ENCODE measurements at places on chromosomes 16 and 17. TPM values are rescaled to one million over a fixed set of nuclear protein-coding genes. Genes with fewer than 3 reads are reported as not detected.
A peak's percentile ranks its signal among the peaks of the same experiment; 100 is the strongest.

DNA sequence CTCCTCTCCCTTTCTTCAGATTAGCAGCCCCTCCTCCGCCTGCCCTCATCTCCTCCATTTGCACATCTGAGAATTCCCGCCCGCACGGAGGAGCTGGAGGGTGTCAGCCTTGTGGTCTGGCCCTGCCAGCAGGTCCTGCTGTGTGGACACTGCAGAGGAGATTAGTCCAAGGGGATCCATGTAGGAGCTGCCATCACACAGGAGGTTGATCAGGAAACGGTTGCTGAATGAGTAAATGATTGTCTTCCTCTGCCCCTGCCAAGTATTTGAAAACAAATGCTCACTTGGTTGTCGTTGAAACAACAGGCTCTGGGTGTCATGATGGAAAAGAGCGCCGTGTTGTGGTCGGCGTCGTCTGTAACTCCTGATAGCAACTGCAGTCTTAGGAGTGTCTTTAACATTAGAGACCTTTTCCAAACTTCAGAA is 63.8 kb upstream of the CHMP6 start:
- no peak for DNase-seq

DNA sequence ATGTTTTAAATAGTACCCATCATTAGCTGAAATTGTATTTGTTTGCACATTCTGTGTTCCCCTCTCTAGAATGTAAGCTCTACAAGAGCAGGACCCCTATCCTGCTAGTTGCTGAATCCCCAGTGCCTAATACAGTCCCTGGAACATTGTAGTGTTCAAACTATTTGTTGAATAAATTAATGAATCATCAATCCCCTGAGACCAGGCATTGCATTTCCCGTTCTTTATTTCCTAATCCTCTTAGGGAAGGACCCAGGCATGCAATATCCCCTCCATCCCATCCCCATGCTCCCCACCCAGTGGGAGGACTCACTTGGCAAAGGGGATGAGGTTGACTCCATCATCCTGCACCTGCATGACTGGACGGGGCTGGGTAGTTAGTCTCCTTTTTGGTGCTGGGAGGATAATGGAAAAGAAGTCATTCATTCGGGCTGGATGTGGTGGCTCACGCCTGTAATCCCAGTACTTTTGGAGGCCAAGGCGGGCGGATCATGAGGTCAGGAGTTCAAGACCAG is 3.2 kb downstream of the INCA1 start:
- DNase-seq = no peak

DNA sequence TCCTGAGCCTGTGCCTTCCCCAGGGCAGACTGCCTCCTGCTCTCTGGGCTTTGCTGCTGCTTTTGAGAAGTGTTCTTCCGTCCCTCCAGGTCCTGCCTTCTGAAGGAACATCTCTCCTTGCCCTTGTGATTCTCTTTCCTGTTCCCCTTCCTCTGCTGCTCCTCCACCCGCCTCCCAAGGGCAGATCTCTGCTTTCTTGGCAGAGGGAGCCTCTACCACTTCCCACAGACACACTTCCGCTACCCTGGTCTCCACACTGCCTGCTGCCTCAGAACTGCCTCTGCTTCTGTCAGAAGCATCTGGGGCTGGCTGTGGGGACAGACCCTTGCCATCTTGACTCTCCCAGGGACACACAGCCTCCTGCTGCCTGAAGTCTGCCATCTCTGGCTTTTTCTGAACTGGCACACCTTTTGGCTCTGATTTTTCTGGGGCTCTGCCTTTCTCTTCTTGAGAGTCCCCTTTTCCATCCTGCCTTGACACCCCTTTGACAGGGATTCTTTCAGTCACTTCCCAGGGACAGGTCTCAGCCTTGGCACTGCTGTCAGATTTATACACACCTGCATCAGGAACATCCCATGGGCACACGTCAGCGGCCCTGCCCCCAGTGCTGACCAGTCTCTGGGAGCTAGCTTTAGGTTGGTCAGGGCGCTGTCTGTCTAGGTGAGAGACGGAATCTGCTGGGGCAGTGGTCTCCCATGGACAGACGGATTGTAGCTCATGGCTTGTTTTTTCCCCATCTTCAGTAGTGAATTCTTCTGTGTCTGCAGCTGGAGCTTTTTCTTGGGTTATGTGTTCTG is 16.6 kb downstream of the GPR179 start:
- no peak for DNase-seq

GRCh38 chr17:5354886-5355415 is 64.5 kb downstream of the NUP88 start:
- DNase-seq = no peak

GRCh38 chr16:54891346-54891745 is 39.3 kb upstream of the IRX5 start:
- no peak for DNase-seq

GRCh38 chr16:64478252-64478906 is 643.5 kb downstream of the CDH11 start:
- no peak for DNase-seq

DNA sequence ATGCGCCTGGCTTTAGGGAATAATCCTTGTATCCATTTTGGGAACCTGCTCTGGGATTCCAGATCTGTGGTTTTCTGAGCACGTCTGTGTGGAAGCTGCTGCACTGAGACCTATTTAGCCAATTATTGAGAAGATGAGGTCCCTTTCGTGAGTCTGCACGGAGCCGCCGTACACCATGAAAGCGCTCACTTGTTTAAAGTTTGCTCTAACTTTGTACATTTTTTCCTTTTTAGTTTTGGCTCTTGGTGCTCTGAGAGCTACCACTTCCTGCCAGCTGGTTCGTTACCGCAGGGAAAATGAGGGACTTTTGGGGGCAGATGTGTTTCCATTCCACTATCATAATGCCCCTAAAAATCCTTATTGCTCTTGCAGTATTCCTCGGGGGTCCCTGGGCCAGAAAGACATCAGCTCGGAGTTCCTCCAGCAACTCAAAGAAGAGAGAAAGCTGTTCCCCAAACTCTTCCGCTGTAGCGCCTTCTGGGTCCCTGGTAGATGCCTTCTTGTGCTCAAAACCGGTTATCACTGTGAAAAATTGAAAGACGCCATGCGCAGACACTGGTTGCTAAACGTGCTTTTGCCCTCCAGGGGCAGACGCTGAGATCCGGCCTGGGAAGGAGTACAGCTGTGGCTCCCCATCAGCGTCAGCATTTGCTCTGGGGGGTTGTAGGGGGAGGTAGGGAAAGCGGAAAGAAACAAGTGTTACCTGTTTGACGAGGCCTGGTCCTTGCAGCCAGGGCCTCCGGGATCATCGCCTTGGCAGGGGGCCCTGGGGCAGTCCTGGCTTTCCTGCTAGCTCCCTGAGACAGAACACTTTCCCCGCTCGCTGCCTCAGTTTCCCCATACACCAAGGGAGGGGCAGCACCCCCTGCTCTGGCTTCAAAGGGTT is 238.1 kb downstream of the MRTFB start:
- DNase-seq = peak; percentile 43

DNA sequence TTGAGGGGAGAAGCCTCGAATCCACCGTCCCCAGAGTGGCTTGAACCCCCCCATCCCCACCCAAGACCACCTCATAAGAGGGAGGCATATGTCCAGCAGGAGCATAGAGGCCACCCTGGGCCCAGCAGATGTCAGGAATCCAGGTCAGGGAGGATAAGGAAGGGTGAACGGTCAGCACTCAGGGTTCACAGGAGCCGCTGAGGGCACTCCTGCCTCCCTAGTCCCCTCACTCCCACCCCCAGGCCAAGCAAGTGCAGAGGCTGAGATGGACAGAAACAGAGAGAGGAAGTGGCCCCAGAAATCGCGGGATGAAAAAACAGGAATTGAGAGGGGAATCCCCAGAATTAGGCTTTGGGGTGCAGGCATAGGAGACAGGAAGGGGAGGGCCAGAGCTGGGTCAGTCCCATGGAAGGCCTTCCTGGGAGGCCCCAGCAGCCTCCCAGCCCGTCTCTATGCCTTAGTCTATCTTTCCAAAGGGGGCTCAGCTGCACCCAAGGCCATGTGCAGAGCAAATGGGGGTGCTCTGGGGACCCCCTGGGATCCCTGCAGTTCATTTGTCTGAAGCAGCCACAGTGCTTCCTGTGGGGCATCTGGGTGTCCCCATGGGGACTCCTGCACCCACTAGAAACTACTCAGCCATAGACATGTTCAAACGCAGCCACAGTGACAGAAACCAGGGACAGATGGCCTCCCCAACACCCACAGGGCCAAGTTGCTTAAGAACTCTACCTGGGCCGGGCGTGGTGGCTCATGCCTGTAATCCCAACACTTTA is 1.7 kb downstream of the CMTM3 start:
- no peak for DNase-seq

DNA sequence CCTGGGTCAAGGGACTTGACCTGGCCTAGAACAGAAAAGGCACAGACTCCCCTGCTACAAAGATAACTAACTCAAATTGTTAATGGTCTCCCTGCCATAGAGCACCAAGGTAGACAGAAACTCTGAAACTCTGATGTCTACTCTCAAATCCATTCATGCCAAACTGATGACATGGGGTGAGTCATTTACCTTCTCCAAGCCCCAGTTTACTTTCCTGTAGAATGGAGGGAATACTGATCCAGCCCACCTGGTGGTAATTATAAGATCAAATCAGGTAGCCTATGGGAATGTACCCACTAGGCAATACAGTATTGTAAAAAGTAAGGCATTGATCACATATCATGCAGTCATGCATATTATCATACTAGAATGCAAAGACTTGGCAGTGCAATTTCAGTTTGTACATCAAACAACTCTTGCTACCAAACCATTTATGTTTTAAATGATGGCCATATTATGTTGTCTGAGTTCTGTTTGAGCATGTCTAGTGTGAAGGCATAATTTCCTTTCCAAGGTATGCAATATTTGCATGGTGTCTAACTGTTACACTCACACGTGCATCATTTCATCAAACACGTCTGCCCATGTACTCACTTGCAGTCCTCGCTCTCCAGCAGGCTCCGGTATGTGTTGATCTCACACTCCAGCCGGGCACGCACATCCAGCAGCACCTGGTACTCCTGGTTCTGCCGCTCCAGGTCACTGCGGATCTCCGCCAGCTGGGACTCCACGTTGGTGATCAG is 3.0 kb downstream of the KRT31 start:
- no peak for DNase-seq

GRCh38 chr17:78892936-78893379 is 10.0 kb downstream of the CEP295NL start:
- DNase-seq = no peak

DNA sequence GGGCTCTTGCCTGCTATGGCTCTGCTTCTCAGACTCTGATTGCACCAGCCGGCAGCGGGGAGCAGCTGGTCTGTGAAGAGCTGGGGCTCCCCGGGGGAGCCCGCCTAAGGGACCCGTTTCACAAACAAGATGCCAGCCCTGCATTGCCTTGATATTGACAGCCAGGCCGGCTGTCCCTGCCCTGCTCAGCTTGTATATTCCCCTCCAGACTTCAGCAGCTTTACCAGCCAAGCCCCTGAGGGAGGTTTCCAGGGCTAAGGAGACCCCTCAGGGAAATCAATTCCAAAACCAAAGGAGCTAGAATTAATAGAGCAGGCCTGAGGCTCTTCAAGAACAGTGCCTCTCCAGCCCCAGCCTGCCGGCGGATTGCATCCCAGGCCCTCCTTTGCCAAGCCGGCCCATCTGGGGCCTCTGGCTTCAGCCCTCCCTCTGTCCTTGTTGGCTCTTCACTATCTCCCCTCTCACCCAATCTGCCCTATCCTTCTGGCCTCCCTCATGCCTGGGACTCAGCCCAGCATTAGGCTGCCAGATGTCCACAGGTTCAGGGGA is 5.7 kb downstream of the CALB2 start:
- no peak for DNase-seq

GRCh38 chr17:6380915-6381438 is 53.9 kb downstream of the AIPL1 start:
- DNase-seq = no peak

- no peak for DNase-seq
Observed at GRCh38 chr17:21152731-21153130, 26.0 kb downstream of the DHRS7B start.

DNA sequence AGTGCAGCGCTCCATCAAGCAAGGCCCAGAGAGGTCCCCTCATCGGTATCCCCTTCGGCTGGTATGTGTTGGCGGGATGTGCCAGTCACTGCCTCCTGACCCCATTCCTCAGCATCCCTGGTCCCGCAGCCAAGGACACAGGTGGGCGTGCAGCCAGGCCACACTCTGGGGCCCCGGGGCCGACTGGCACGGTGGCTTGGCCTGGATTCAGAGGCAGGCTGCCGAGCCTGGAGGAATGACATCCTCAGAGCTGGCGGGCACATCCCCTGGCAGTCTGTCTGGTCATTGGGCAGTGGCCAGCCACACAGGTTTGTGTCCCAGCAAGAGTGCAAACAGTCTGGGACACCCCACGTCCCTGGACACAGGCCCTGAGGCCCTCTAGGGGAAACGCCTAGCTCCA is 111.1 kb downstream of the SDK2 start:
- DNase-seq = no peak

DNA sequence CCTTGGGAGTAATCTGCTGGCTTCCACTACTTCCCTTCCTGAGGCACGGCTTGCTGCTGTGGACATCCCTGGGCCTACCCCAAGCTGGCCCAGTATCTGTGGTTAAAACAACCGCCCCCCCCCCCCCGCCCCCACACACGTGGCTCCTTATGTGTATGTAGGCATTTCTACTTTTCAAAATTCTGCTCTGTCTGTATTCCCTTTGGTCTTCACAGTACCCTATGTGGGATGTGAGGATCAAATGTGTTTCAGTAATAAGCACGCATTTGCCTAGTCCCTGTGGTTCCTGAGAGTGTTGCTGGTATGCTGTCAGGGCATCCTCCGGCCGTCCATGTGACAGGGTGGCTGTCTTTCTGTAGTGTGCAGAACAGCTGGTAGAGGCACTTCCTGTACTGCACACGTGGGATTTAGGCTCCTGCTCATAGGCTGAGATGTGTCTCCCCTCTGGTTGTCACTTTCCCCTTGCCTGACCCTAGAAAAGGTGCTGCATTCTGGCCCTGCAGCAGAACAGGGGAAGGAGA is 2.2 kb downstream of the NT5M start:
- peak; percentile 54 for DNase-seq

DNA sequence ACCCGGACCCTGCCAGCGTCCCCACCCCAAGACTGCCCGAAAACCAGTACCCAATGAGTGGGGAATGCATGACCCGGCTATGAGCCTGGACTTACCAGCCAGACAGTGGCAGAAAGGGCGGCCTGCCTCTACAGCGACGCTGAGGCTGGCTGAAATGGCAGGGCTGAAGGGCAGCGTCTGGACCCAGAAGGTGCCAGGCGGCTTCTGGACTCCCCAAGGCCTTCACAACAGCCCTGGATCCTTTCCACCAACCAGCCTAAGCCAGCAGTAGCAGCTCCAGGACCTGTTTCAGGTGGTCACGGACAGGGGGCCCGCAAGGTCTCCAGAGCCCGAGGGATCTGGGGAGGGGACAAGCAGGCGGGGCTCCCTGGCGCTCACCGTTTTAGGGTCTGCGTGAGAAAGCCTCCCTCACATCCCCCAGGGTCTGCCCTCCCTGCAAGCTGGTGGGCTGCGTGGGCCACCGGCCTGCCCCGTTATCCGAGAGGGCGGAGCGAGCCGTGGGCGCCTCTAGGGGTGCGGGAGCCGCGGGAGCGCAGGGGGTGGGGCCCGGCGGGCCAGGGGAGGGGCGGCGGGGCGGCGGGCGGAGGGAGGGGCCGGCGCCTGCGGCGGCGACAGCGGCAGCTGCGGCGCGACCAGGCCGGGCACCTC is at the start of gene RIPOR1:
RIPOR1 (plus strand) TSS at position 608 of the 648 bp plus-strand sequence. CDS start 9,618 bp downstream, outside the sequence.
- peak; percentile 57 for DNase-seq

Gene SNRNP25
- 59.1 TPM for total RNA-seq

Gene KRT12
- total RNA-seq = not detected

Gene YBX2
- total RNA-seq = 1.2 TPM

Gene ZKSCAN2
- total RNA-seq = 5.5 TPM

Gene KRT28
- total RNA-seq = not detected

Gene IRX5
- total RNA-seq = not detected

Data from activated naive CD8-positive, alpha-beta T cell treated with anti-CD3 and anti-CD28 coated beads, Interleukin-2, amount 10 ng/mL, durations not matched to agents 7 days and 5 days (primary cell).